ENCODE measurements at places on chromosomes 2 and 18. TPM values are rescaled to one million over a fixed set of nuclear protein-coding genes. Genes with fewer than 3 reads are reported as not detected.

The C1QL2 gene
- not detected for total RNA-seq

GRCh38 chr2:24239553-24239952, 64.7 kb downstream of the FAM228A start:
- DNase-seq, result no peak

The TUBA3E gene
- total RNA-seq, result not detected

DNA sequence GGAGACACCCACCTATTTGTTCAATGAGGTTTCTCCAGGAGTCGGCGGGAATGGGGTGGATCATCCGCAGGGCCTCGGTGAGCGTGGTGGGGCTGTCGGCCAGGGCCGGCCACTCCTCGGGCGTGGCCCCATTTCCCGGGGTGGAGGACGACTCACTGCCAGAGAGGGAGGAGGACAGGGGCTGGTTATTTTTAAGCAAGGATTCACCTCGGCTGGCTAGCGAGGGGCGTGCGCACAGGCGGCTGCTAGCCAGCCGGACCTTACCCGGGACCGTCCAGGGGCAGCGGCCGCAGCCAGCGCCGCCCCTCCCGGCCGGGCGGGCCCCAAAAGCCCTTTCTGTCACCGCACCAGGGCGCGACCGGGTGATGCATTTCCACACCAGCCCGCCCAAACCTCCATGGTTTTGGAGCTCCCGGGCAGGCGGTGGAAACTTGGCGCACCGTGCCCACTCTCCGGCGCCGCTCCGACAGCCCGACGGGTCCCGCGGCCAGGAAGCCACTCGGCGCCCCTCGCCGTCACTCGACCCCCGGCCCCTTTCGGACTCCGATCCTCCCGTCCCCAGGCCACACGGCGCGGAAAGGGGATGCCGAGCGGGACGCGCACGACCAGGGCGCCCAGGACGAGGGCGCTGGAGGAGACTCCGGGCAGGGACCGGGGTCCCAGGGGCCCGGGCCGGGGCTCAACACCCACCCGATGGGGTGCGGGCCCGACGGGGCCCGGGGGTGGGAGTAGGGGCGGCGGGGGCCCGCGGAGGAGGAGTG, 57.1 kb downstream of the SNORC start:
- DNase-seq, result no peak

DNA sequence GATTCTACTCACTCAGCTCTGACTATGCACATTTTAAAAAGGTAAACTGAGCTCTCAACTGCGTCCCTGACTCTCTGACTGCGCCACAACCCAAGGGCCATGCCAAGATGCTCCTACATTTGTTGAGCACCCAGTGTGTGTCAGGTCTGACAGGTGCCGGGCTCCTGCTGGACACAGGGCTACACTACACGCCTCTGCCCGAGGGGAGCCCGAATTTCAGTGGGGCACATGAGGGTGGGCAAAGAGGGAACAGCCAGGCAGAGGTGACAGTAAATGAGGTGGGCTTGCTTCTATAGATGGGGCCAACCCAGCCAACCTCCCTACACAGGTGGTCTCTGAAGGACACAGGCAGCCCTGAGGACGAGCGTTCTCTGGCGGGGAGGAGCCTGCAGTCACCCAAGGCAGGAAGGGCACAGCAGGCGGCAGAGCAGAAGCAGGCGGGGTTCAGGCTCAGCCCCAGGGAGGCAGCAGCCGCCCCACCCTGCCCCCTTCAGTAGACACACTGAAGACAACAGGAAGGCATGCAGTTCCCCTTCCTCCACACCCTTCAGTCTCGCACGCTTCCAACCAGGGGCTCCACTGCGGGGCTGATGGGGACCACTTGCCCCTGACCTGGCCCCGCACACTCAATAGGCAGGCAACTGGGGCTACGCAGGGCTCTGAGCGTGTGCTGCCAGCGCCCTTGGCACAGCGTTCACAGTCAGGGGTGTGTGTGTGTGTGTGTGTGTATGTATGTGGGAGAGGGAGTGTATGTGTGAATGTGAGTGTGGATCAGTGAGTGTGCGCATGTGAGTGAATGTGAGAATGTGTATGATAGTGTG, 98.4 kb downstream of the UXS1 start:
- no peak for DNase-seq

The ZNF638 gene
- total RNA-seq, result 317 TPM

DNA sequence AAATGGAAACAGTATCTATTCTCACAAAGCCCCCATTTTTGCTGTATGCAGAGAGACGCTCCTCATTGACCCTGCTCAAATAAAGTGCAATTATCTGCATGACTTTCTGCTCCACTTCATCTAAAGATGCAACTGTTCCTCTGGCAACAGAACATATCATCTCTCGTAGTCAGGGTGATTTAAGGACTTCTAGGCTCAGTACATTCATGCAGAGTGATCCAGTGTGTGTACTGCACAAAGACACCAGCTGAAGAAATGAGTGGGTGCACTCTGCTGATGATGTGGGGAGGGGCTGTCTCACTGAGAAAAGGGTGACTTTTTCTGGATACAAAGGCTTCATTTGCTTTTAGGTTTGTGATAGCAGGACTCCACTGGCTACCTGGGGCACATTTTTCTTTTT, 355.2 kb downstream of the GALNT13 start:
- no peak for DNase-seq

GRCh38 chr2:106358521-106358920, 109.7 kb downstream of the RGPD3 start:
- DNase-seq, result no peak

DNA sequence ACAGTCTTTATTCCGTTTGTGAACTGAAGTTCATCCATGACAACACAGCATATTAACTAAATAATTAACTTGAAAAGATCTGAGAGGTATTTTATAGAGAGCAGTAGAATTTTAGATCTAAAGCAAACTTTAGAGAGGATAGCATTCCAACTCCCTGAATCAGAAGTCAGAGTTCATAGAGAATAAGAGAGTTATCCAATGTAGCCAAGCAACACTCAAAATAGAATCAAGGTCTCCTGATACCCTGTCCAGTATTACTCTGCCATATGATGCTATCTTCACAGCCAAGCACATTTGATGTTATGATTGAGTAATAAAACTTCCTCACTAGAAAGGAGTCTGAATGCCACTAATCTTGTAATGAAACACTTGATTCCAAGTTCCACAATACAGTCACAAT, 55.5 kb downstream of the RIT2 start:
- no peak for DNase-seq

DNA sequence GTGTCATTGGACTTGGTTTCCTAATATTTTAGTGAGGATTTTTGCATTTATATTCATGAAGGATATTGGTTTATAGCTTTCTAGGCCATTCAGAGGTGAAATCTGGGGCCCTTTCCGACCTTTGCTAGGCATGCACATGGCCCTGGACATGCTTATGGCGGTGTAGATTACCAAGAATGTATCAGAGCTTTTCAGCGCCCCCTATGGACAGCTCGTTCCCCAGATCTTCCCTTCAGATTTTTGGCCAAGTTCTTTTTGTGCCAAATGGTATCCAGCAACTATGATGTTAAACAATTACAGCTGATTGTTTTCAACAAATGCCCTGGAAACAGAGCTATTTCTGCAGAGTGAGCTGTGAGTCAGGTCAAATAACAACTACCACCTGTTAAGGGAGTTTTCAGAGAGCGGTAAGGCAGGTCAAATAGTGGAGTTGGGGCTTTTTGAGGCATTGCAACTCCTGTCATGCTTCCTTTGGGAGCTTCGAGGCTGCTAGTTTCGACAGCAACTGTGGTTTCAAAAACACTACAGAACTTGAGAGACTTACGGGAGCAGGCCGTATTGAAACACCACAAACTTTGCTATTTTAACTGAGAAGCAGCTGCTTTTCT, 188.3 kb downstream of the ZNF516 start:
- DNase-seq, result peak; percentile 79

GRCh38 chr2:63651861-63652651, 63.3 kb downstream of the MDH1 start:
- DNase-seq, result no peak

- DNase-seq, result no peak
These were observed 422.5 kb upstream of the CRIM1 start for GRCh38 chr2:35933031-35933430.

- DNase-seq, result no peak
These were observed 22.8 kb upstream of the SH3BP4 start for GRCh38 chr2:234929002-234929401.

GRCh38 chr2:43462866-43463641, 132.8 kb downstream of the THADA start:
- no peak for DNase-seq

GRCh38 chr2:138620431-138620830, 118.9 kb downstream of the SPOPL start:
- no peak for DNase-seq

DNA sequence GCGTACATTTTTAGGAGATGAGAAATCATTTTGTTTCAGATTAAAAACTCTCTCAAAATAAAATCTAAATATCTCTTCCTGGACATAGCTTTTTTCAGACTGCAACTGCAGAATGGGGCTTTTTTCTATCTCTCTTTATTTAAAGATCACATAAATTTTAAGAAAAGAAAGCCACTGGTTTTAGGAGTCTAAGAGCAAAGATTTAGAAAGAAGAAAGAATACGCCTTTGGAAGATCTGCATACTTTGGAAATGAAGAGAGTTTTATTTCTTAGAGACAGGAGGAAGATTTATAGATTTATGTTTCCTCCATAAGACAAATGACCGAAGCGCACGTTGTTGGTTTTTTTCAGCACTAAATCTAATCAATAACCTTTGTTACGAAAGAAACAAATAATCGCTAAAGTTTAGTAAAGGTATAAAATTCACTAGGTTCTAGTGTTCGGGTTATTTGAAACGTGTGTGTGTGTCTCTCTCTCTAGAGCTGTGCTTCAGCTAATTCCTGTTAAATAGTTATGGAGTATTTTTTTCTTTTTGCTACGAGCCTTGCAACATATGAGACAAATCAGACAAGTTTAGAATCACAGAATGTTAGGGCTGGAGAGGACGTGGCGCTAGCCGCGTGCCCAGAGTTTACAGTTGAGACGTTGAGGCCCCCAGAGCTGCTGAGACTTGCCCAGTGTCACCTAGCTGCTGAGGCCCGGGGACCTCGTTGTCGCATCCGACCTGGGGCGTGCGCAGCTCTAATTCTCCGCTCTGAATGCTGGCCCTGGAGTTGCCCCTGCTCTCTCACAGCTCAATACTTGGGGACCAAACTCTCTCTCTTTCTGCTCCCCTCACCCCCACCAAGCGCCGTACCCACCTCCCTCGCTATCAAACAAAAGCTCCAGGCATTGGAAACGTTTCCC, 69.9 kb downstream of the CTAGE1 start:
- DNase-seq, result no peak

- DNase-seq, result no peak
These were observed 35.5 kb upstream of the CALCRL start for GRCh38 chr2:187483537-187483936.

GRCh38 chr18:9738266-9738969, 30.3 kb downstream of the RAB31 start:
- DNase-seq, result peak; percentile 26

The C2orf78 gene
- total RNA-seq, result not detected

DNA sequence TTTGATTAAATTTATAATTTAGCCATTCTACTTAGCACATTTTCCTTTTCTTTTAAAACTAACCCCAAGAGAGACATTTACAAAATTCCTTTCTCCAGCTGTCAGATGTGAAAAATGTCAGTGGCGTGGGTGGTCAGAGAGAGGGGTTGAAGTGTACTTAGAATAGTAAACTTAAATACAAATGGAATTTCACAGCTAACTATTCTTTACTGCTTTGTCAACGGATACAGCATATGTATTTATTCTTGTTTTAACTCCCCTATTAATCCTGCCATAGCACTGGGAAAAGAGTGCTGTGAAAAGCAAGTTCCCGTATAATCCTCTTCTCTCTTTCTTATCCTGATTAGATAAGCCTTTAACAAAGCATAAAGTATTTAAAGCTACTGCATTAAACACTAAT, 191.4 kb upstream of the CHAC2 start:
- DNase-seq, result no peak

- peak; percentile 72 for DNase-seq
These were observed 659.0 kb upstream of the CDH7 start for GRCh38 chr18:65091744-65092329.

GRCh38 chr2:167151894-167152293, 263.6 kb downstream of the XIRP2 start:
- no peak for DNase-seq

DNA sequence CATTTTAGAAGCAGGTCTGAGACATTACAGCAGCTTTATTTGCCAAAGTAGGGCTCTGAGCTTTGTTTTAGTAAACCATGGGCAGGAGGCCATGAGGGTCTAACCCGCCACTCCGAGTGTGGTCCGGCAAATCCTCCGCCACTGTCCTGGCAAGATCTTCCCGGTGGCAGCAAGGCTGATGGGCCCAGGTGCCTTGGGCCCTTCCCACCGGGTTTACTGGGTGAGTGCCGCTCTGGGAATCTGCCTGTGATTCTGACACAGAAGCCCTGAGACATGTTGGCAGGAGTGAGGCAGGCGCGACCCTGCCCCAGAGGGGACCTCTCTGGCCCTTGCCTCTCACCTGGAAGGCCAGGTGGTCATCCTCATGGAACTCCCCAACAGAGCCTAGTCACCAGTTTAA, 29.9 kb downstream of the MTERF4 start:
- no peak for DNase-seq

The ANO7 gene
- 0.14 TPM for total RNA-seq

- DNase-seq, result peak; percentile 66
These were observed 1.2 kb downstream of the ST3GAL5 start for GRCh38 chr2:85887566-85888019.

- DNase-seq, result no peak
These were observed 7.8 kb upstream of the NT5DC4 start for GRCh38 chr2:112712903-112713584.

- DNase-seq, result no peak
These were observed 378.6 kb downstream of the MEIS1 start for GRCh38 chr2:66813525-66813924.

DNA sequence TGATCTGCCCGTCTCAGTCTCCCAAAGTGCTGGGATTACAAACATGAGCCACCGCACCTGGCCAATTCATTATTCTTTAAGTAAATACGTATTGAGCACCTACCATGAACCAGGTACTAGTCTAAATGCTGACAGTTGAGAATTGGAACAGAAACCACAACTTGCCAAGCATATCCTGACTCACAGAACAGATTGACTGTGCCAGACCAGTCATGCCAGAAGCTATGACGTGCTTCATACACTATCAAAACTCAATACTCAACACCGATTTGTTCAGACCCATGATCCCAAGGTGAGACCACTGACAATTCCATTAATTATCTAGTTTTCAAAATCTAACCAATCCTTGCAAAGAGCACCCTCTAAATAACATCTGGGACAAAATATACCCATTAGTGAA, 148.6 kb downstream of the B3GNT2 start:
- DNase-seq, result no peak

The GYPC gene
- total RNA-seq, result 156 TPM

- no peak for DNase-seq
These were observed 54.7 kb downstream of the LINC00305 start for GRCh38 chr18:64094210-64094609.

GRCh38 chr18:32349728-32350395, 120.8 kb downstream of the GAREM1 start:
- DNase-seq, result no peak

DNA sequence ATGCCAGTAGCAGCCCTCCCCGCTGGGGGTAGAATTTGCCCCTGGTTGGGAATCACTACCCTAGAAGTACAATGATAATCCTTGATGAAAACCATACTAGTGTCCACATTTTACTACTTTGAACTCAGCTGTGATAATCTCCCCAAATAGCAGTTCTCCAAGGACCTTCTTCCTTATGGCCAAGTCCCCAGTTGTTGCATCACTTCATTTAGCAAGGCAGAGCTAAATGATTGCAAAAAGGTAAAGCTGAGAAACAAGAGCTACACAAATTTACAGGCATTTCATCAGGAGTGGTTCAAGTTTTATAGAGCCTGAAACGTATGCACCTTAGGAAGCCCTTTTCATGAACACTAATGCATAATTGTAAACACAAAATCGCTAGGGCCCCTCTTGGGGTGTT, 44.9 kb upstream of the REL start:
- no peak for DNase-seq
